ENCODE measurements at places on chromosomes 2 and 18.

DNA sequence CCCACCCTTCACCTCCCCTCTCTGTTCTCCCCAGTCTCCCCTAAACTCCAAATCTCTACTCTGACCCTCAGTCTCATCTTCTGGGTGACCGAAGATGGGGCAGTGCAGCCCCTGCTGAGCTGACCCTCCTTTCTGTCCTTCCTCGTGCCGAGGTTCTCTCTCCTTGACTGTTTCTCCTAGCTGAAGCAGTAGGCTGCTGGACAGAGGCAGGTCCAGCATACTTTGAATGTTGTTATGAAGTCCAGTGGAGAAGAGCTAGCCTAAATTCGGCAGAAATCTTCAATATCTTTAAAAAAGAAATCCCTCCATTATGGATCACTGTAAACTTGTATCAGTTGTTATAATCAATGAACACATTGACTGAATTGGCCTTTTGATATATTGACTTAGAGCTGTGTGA lies 63.2 kb downstream of the RRM2 start:
- no peak for DNase-seq

GRCh38 chr2:239355724-239356123 lies 45.1 kb downstream of the HDAC4 start:
- no peak for DNase-seq

DNA sequence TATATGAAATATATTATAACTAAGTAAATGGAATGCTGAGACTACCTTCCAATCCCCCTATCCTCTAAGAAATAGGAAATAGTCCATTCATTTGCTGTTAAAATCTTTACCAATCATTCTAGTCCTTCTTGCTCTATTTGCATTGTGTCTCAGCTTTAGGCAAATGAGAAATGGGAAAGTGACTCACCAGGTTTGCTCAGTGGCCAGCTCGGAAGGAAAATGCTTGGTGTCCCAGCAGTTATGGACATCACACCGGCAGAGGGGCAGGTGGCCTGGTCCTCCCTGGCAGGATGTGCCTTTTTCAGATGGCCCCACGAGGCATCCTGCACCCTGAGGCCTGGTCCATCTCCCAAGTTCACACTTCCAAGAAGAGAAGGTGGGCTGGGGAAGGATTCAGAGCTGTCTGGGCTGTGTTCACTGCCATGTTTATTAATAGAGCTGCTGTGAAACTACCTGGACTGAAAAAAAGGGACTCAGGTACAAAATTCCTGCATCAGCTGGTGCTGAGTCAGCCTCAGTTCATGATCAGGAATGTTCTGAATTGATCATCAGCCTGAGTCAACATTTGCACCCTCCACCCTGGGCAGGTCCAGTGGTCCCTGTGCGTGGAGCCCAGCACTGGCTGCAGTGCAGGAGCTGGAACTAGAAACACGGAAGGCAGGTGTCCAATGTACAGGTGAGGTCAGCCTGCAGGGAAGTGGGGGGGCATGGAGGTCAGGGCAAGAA lies 60.1 kb upstream of the ARL4C start:
- DNase-seq, result no peak

- no peak for DNase-seq
Measured at GRCh38 chr2:174634130-174635014, 36.8 kb upstream of the WIPF1 start.

DNA sequence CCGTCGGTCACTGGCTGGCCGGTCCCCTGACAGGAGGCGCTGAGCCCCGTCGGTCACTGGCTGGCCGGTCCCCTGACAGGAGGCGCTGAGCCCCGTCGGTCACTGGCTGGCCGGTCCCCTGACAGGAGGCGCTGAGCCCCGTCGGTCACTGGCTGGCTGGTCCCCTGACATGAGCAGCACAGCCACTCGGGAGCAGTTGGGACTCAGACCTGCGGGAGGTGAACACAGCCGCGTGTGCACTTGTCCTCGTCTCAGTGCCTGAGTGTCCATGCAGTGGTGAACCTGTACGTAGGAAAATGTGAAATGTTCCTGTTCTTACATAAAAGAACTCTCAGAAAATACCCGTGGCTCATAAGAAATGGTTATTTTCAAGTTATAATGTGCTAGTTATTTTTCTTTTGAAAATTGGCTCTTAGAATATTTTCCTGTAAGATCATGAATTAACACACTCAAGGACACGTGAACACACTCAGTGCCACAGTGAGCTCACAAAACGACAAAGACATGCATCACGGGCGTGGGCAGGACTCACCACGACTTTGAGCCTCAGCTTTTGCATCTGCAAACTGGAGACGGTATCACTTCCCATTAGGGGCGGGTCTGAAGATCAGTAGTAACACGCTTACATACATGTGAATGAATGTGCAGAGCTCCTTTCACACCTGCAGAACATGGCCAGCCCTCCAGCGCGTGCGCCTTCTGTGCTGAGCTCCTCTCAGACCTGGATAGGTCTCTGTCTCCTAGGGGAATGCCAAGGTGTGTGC lies 21.1 kb upstream of the NFATC1 start:
- no peak for DNase-seq

DNA sequence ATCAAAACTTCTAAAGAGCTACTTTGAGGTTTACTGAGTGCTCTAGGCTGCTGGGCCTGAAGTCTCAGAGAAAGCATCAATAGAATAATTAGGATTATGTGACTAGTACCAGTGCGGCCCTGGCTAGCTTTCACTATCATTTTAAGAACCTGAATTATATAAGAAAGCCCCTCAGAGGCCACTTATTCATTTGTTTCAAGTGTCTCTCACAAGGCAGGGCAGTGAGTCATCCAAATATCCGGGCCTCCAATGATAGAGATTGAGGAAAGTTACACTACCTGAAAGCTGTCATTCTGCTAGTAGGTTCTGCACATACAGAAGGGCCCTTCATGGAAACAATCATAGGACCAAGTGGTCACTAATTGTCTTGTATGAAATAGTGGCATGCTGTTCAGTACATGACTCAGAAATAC lies 193.1 kb downstream of the L3MBTL4 start:
- DNase-seq, result no peak

GRCh38 chr2:174336501-174337336 lies 2.0 kb downstream of the SP9 start:
- DNase-seq, result no peak

- no peak for DNase-seq
Measured at GRCh38 chr2:160715428-160715827, 221.8 kb upstream of the RBMS1 start.

GRCh38 chr18:9810299-9810698 lies 75.5 kb upstream of the TXNDC2 start:
- no peak for DNase-seq

DNA sequence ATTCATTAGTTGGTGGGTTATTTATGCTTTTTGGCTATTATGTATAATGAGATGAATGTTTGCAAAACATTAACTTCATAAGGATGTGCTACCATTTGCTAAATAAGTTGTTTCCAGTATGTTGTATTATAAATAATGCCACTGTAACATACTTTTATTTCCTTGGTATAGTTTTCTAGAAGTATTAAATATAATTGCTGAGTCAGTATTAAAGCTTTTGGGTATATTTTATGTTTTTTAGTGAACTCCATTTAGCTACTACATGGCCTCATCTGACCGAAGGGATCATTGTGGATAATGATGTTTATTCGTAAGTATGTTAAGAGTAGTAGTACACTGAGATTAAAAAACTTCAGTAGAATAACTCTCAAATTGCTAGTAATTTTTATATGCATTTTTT lies 73.8 kb downstream of the RAB3GAP1 start:
- no peak for DNase-seq

Data from stimulated activated CD8-positive, alpha-beta memory T cell treated with anti-CD3 and anti-CD28 coated beads, Interleukin-2, amount 100 ng/mL, for 48 hours (primary cell).